ENCODE measurements at places on chromosomes 13 and 19. TPM values are rescaled to one million over a fixed set of nuclear protein-coding genes. Genes with fewer than 3 reads are reported as not detected.

DNA sequence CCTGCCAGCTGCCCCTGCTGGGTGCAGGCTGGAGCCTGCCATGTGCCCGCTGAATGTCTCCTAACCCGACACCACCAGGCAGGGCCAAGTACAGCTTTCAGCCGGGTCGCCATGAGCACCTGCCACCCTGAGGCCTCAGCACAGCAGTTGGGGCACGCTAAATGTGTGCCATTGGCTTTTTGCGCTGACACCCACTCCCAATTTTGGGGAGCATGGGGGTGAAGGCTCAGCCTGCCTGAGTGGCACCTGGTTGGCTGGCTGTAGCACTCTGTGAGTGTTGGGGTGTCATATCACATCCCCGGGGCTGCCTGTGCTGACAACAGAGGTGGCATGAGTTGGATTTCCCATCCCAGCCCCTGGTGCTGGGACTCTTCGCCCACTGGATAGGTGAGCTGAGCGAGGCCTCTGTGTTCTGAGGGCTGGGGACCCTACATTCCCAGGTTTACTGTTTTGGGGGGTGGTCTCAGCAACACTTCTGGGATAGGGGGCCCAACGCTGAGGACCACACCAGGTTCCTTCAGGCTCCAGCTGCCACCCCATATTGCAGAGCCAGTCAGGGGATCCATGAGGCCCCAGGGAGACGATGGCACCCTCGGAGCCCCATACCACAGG, 7.2 kb upstream of the RELB start:
- no peak for DNase-seq

DNA sequence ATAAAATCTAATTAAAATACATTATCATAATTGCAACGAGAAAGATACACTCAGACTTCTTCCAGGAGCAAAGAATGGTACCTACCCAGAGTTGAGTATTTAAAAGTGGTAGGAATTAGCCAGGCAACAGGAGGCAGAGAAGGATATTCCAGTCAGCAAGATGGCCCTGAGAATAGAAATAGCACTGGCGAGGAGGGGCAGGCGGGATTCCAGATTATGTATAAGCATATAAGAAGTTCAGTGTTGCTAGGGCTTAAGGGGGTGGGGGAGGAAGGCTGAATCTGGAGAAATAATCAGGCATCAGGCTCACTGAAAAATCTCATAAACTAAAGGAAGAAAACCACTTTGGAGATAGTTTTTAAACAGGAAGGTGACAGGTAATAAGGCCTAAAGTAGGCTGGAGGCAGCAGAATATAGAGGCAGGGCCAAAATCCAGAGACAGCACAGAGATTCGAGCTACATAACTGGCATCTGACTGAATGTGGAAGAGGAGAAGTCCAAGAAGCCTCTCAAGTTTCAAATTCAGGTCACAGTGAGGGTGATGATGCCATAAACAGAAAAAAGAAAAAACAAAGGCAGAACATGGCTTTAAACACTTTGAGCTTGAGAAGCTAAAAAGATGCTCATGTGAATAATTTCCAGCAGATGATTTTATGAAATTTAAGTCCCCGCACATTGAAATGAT, 7.5 kb downstream of the KPNA3 start:
- no peak for DNase-seq

TDRD12 gene
- 0.36 TPM for total RNA-seq

CPAMD8 gene
- 2.5 TPM for total RNA-seq

TMC4 gene
- 0.27 TPM for total RNA-seq

All from fibroblast of the aortic adventitia (primary cell).